ENCODE measurements at places on chromosomes 6 and 20.

DNA sequence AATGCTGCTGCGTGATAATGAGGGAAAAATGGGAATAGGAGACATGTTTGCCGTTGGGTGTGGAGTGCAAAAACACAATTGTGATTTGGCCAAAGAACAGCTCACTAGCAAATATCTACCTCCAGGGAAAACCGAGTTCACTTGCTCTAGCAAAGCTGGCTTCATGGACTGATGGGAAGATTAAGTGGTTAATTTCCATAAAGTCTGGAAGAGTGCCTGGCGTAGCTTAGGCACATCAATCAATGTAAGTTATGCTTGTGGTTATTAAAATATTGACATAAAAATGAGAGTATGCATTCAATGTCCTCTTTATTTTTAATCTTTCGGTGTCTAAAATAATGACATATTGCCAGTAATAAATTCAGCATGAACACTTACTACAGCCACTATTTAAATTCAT lies 267.5 kb downstream of the SMOC2 start:
- DNase-seq: no peak

- no peak for DNase-seq
These were observed 27.7 kb downstream of the HIVEP1 start for GRCh38 chr6:12039540-12040459.

GRCh38 chr6:154247119-154247861 lies 109.3 kb downstream of the IPCEF1 start:
- DNase-seq: no peak

DNA sequence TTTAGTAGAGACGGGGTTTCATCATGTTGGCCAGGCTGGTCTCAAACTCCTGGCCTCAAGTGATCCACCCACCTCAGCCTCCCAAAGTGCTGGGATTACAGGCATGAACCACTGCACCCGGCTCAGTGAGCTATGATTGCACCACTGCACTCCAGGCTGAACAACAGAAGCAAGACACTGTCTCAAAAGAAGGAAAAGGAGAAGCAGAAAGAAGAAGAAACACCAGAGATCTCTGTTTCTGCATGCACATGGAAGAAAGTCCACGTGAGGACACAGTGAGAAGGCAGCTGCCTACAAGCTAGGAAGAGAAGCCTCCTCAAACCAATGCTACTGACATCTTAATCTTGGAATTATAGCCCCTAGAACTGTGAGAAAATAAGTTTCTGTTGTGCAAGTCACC lies 16.0 kb downstream of the ECT2L start:
- no peak for DNase-seq

DNA sequence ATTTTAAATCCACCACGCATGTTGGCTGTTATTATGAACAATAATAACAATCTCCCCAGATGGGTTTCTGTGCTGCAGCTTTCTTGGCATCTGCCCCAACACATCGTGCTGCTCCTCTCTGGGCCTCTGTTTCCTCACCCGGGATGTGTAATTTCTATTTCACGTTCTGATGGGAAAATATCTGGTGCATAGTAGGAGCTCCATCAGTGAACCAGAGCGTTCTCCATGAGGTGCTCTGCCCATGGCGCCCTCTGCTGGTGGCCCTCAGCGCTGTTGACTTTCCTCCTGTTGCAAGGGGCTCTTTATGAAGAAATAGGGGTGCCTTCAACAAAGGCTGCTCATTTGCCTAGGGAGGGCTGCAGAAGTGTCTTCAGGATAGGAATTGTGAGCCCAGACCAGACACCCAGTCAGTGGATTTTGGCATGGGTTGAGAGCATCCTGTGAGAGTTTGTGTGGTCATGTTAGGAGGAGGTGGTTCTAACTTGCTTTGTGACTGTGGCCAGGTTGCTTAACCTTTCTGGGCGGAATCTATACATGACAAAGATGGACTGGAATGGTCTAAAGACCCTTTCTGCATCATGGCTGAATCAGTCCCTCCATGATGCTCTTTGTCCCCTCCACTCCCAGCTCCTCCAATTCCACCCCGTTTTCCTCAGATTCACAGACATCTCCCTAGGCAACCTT lies 8.1 kb downstream of the SCRT2 start:
- peak; percentile 72 for DNase-seq

DNA sequence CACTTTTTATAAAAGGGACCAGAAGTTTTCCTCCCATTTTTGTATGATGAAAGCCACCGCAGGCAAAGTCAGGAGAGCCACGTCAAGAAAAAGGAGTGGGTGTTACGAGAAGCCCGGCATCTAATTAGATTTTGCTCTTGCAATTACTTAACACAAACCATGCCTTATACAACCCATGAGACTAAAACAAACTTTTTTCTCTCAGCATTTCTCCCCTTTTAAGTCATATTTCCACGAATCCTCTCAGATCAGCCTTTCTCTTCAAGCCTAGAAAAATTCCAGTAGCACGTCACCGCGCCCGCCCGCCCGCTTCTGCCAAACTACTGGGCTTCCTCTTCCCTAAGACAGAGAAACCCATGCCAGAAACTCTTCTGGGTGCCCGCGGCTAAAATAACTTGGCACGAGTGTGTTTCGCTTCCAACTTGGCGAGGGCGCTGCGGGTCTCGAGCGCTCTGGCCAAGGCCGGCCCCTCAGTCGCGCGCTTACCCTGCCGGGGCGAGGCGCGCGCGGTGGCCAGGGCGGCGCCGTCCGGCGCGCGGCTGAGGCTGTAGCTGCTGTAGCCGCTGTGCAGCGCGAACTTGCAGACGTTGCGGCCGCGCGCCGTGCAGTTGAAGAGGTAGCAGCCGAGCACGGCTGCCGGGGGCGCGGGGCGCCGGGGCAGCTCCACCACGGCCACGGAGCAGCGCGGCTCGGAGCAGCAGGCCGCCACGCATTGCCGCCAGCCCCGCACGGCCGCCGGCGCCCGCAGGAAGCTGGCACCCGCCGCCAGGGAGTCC lies 1.0 kb downstream of the LRP11 start:
- peak; percentile 83 for DNase-seq

DNA sequence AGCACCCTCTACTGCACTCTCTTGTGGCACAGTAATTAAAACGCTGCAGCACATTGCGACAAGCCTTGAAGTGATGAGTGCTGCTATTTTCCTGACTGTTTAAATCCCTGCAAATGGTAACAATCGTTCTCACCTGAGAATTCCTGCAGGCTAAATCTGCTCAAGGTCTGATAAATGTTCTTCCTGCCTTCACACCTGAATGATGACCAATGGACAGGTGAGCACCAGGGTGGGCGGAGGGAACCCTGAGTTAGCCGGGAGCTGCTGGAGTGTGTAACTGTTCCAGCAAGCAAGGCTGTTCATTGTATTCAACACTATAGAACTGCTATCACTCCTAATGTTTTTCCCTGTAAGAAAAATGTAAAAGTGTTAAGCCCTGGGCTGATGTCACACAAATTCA lies 4.0 kb downstream of the DACT2 start:
- no peak for DNase-seq

DNA sequence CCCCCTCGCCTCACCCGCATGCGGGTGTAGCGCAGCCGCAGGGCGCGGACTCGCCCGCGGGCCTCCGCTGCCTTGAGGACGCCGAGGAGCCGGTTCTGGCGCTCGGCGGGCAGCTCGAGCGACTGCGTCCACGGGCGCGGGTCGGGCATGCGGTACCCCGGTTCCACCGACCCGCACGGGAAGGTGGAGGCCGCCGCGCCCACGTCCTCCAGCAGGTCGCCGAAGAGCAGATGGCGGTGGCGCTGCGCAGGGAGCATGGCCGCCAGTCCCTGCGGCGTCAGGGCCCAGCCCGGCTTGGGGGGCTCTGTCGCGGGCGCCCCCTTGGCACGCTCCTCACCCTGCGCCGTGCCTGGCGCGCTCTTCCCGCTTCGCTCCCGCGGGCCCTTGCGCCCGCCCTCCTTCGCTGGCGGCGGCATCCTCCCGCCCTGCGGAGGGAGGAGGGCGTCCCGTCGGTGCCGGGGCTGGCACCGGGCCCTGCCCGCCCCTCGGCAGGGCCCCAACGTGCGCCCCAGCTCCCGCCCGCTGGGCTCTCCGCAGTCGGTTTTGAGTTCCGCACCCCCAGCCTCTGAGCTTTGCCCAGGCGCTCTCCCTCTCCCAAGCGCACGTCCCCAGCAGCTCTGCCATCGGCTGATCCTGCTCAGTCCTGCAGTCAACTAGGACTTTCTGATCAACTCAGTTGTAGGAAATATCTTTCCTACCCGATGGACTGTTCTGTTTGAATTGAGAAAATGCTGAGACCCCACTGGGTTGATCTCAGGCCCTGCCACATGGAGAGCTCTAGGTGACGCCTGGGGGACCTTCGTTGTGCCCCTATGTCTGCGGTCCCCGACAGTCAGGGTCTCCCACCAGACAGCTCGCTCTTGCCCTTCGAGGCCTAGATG lies at the start of gene LKAAEAR1:
LKAAEAR1 (minus strand) TSS at position 595 of the 881 bp plus-strand sequence; CDS start at position 416, 179 bp downstream.
- no peak for DNase-seq

DNA sequence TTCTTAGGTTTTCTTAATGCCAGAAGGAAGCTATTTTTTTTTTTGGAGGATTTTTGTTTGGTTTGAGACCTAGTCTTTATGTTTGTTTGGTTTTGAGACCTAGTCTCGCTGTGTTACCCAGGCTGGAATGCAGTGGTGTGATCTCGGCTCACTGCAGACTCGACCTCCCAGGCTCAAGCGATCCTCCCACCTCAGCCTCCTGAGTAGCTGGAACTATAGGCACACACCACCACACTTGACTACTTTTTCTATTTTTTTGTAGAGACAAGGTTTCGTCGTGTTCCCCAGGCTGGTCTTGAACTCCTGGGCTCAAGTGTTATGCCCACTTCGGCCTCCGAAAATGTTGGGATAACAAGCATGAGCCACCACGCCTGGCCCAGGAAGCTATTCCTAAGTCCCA lies 67.8 kb upstream of the NHSL1 start:
- no peak for DNase-seq

DNA sequence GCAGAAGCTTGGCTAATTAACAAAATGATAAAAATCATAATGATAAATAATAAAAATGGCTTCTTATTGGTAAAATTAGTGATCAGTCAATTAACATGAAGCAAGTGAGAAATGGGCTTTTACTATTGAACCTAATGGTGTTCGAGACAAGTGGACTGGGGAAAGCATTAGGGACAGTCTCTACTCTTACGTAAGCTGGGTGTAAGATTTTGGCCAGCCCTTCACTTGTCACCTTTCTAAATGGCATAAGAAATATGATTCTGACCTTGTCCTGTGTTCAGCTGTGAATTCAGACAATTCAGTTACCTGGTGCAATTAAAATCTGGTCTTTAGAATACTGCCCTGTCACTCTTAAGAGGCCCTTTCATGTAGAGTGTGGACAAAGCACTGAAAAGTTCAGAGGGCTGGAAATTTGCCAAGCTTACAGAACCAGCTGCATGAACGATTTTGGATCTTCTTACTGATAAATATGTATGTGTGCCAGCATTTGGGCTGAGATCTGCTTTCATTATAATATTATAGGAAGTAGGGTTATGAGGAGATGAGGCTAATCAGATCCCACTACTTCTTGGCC lies 115.9 kb downstream of the QRSL1 start:
- DNase-seq: no peak

- no peak for DNase-seq
These were observed 125.3 kb upstream of the EXOC2 start for GRCh38 chr6:818196-818595.

GRCh38 chr6:8908638-8909037 lies 473.3 kb upstream of the SLC35B3 start:
- DNase-seq: no peak

GRCh38 chr6:158031381-158032353 lies 50.0 kb downstream of the SYNJ2 start:
- DNase-seq: peak; percentile 90

DNA sequence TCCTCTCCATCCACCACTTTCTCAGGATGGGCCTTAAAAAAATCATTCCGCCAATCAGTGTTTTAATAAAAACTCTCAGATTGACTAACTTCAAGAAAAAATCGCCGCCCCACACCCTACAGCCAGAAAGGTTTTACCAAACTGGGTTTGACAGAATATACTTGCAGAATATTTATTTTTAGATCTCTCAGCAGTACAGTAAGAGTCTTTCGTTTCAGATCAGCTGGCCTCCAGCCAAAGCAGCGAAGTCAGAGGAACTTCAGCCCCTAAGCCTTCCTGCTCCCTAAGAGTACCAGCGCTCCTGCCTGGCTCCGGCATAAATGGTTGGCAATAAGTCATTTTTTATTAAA lies 24.7 kb downstream of the TBC1D7 start:
- no peak for DNase-seq

DNA sequence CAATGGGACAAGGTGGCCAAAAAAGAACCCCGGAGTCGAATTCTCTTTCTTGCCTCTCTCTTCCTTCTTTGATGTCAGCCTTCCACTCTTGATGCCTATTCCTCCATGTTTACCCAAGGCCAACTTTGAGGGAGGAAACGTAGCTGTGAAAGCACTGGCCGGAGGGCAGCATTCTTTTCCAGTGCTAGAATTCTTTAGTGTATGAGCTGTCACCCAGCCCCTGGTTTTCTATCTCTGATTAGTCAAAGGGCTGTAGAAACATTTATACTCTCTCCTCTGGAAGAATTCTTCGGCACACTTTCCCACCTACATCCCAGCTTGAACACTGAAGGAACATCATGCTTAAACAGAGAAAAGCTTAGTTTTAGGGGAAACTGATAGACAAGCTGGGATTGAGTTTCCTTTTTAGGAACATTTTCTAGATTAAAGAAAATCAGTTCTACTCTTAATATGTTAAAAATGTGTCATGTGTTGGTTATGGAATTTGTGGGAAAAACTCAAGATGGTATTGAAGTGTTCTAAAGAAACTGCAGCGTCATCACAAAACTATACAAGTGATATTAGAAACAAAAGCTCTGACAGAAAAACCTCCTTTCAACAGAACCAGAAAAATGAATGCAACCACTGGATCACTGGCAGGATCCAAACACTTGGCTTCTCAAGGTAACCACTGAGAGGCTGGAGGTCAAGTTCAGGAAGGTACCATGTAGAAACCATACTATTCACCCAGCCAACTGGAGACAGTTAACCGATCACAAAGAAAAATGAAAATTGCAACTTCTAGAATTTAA lies 20.7 kb upstream of the UTRN start:
- DNase-seq: peak; percentile 83

- no peak for DNase-seq
These were observed 18.6 kb upstream of the MYT1 start for GRCh38 chr20:64145458-64146300.

DNA sequence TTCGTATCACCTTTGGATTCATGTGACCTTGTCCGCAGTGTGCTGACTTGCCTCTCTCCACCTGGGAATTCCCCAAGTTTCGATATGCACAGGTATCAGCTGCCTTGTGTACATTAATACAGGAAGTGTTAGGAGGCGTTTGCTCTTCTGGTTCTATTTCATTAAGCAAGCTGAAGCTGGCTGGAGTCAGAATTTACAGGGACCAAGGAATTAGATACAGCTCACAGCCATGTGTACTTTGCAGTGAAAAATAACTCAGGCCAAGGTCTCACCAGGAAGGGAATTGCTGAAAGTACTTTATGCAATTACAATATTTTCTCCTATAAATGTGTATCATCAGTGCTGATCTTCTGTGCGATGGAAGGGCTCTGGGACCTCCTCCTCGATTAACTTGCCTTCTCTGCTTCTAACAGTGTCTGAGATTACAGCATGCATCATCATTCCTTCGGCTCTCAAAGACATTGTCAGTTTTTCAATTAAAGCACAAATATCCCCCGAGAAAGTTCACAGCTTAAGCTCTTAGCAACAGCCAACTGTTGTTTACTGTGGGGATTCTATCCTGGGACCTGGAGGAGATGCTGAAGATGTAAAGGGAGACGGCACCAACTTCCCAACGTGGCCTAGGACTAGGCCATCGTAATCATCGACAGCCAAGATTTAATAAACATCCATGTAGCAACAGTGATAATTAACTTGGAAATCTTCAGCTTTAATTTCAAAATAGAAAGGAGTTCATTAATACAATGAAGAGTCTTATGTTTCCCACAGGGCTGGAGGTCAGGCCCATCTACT lies 13.8 kb upstream of the TIAM2 start:
- DNase-seq: no peak

All from AG20443 (cell line).